ENCODE measurements at places on chromosomes 5 and 9. TPM values are rescaled to one million over a fixed set of nuclear protein-coding genes. Genes with fewer than 3 reads are reported as not detected.

DNA sequence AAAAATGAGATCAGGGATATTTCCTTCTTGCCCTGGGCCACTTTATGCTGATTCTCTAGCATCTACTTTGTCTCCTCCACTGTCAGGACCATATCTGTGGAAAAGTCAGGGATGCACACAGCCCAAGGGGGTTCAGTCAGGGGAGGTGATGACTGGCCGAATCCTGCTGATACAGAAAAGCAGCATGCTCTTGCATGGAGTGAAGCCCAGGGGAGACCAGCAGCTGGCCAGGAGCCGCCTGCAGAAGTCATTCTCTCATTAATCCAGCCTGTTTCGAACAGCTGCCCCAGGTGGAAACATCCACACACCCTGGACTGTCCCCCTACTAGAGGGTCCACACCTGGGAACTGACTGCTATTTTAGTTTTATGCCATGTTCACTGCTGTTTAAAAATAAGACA is 177.1 kb downstream of the ATP10B start:
- DNase-seq: no peak
- no peaks in the 10 kb centered on the region for H3K27me3 ChIP-seq
- H3K4me1 ChIP-seq: no peaks in the 10 kb centered on the region
- H3K27ac ChIP-seq: no peak overlapping the region

DNA sequence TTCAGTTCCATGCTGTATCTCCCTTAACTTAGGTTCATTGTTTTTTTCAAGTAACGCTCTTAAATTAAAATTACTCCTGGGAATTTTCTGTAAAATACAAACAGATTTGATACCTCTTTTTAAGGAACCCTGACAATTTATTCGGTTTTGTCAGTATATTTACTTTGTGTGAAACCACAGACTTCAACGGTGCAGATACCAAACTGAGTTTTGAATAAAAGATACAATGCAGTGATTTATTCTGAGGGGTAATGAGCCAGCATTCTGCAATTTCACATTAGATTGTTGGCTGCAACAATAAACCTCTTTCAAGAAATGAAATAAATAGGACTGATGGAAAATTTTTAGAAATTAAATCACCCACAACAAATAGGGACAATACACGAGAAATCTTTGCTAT is 308.6 kb upstream of the EDIL3 start:
- no peaks in the 10 kb centered on the region for H3K36me3 ChIP-seq
- H3K27ac ChIP-seq: no peak overlapping the region
- DNase-seq: no peak
- H3K4me3 ChIP-seq: no peak overlapping the region

- H3K4me3 ChIP-seq: no peak overlapping the region
- no peaks in the 10 kb centered on the region for H3K36me3 ChIP-seq
- H3K27me3 ChIP-seq: no peaks in the 10 kb centered on the region
- H3K4me1 ChIP-seq: no peaks in the 10 kb centered on the region
Observed at GRCh38 chr5:84706678-84707641, 322.3 kb upstream of the EDIL3 start.

DNA sequence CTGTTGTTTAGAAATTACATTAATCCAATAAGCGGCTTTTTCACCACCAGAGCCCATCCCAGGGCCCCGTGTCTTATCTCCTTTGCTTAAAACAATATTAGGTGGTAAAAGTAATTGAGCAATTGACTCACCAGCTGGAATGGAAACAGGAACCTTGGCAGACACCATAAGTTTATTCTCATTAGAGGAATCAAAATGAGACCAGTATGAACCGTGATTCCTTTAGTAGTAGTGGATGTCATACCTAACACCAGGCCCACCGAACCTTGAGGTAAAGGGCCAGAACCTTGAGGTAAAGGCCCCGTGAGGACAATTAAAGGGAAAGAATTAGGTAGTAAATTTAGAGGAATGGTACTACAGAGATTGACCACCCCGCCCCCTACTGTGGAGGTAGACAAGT is 16.5 kb downstream of the HSDL2 start:
- no peaks in the 10 kb centered on the region for H3K36me3 ChIP-seq
- H3K4me3 ChIP-seq: no peak overlapping the region
- no peak for DNase-seq
- no peaks in the 10 kb centered on the region for H3K4me1 ChIP-seq
- H3K27me3 ChIP-seq: no peaks in the 10 kb centered on the region
- H3K27ac ChIP-seq: no peak overlapping the region

GRCh38 chr9:109908459-109909390 is 128.7 kb downstream of the PALM2AKAP2 start:
- no peak overlapping the region for H3K27ac ChIP-seq
- no peaks in the 10 kb centered on the region for H3K36me3 ChIP-seq
- no peak for DNase-seq

- H3K36me3 ChIP-seq: no peaks in the 10 kb centered on the region
- H3K27me3 ChIP-seq: peaks cover 74% of the 10 kb centered on the region
- H3K4me1 ChIP-seq: no peaks in the 10 kb centered on the region
Observed at GRCh38 chr9:126081746-126082145, 244.9 kb upstream of the MVB12B start.

DNA sequence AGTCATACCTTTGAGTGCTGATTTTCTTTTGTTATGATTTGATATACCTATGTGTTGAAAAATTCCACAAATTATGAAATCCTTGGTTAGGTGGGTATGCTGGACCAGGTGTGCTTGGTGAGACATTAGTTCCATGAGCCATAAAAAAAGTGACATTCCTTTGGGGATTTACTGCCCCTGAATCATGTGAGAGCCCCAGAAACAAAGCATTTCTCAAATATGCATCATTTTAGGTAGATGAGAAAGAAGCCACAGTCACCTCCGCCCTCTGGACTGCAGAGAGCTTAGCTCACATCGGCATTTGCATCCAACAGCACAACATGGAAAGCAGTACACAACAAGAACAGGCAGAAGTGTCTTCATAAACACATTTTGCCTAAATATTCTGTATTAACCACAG is 55.3 kb downstream of the DAP start:
- DNase-seq: no peak
- no peak overlapping the region for H3K4me3 ChIP-seq
- no peaks in the 10 kb centered on the region for H3K36me3 ChIP-seq
- H3K4me1 ChIP-seq: peaks cover 45% of the 10 kb centered on the region

- no peak overlapping the region for H3K4me3 ChIP-seq
- peaks cover 22% of the 10 kb centered on the region for H3K4me1 ChIP-seq
- no peaks in the 10 kb centered on the region for H3K36me3 ChIP-seq
- no peaks in the 10 kb centered on the region for H3K27me3 ChIP-seq
- DNase-seq: peak; percentile 94
Observed at GRCh38 chr5:74251141-74252035, 389.1 kb downstream of the ENC1 start.

GRCh38 chr9:86248746-86249145 is 10.7 kb downstream of the C9orf153 start:
- H3K4me1 ChIP-seq: peaks cover 6% of the 10 kb centered on the region
- no peak overlapping the region for H3K27ac ChIP-seq
- no peaks in the 10 kb centered on the region for H3K36me3 ChIP-seq
- no peak for DNase-seq
- H3K27me3 ChIP-seq: no peaks in the 10 kb centered on the region

DNA sequence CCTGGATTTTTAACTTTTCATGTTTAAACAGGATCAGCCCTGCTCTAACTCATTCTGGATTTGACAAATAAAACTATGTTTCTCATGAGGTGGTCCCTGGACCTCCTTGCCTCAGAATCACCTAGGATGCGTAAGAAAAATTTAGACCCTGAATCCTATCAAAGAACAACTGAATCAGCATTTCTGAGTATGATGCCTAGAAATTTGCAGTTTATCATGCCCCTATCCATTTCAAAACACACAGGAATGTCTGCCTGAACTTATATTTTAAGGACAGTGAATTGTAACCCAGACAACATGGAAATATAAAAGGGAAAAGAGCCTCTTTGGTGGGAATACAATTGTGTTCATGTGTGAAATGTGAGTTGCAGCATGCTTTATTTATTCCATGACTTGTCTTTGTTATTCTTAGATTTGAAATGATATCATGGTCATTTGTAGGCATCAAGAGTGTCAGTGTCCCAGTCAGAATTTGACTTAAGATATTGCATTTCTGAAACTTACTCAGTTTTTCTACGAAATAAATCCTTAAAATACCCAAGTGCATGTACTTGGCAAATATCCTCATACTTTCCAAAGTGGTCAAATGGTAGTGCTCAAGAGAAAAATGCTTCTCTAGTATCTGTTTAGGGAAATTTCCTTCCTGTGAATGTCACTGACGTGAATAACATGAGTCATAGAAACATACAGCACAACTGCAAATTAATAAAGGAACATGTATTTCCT is 144.3 kb downstream of the GIN1 start:
- DNase-seq: peak; percentile 20
- no peaks in the 10 kb centered on the region for H3K4me1 ChIP-seq
- H3K36me3 ChIP-seq: no peaks in the 10 kb centered on the region
- H3K27ac ChIP-seq: no peak overlapping the region
- H3K4me3 ChIP-seq: no peak overlapping the region

DNA sequence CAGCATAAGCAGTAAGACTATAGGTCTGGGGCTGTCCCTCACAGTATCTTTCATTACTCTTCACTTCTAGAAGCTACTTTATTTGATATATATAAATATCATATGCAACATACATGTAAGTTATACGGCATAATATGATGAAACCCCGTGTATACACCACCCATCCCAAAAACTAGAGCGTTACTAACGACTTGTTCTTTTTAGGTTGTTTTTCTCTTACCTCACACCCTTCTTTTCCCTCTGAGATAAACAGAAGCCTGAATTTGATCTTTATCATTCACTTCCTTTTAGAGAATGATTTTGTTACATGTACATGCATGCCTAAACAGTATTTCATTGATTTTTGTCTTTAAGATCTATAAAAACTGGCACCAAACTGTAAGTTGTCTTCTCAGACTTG is 3.7 kb downstream of the TRMO start:
- peaks cover 19% of the 10 kb centered on the region for H3K4me1 ChIP-seq
- no peaks in the 10 kb centered on the region for H3K27me3 ChIP-seq
- no peak for DNase-seq
- H3K27ac ChIP-seq: peak overlapping the region; percentile 80

DNA sequence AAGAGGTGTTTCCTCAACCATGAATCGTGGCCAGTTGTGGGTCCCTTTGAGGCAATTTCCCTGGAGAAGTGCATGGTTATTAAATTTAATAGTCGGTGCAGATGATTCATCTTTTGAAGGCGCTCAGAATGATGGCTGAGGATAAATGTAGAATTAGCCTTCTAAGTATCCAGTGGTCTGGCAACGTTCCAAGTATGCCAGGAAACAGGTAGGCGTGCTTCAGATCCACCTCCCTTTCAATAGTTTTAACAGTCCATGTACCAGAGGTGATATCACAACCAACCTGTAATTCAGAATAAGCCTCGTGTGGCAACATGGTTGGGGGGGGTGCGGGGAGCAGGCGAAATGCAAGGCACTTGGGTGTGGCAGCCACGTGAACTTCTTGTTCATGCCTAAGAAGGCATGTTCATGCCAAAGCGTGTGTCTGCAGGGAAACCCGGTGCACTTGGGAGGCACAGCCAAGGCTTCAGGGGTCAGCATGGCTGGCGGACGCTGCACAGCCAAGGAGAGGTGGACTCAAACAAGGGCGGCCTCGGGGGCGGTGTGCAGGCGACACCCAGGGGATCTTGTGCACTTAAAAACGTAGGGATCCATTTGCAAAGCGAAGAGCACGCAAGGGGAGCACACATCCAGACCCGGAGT is 5.2 kb upstream of the NKD2 start:
- H3K4me1 ChIP-seq: peaks cover 19% of the 10 kb centered on the region
- DNase-seq: peak; percentile 93
- peak overlapping the region; percentile 64 for H3K4me3 ChIP-seq
- peaks cover 55% of the 10 kb centered on the region for H3K27me3 ChIP-seq
- peak overlapping the region; percentile 63 for H3K27ac ChIP-seq

GRCh38 chr9:97109194-97109811 is 70.4 kb upstream of the CTSV start:
- H3K27ac ChIP-seq: no peak overlapping the region
- no peaks in the 10 kb centered on the region for H3K36me3 ChIP-seq
- DNase-seq: peak; percentile 74

DNA sequence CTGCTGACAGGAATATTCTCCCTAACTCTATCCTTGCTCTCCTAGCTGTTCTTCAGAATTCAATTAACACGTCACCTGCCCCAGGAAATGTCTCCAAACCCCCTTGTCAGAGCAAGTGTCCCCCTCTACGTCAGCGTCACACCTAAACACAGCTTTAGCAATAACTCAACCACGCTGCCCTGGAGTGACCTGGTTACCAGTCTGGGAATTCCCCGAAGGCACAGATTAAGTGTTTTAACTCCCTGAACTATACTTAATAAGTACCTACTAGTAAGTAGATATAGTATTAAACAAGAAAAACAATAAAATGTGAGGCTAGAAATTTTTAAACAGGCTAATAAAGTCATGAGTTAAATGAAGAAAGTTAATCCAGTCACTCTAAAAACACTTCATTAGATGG is 78.4 kb downstream of the FANCC start:
- H3K36me3 ChIP-seq: peaks cover 5% of the 10 kb centered on the region
- DNase-seq: no peak
- no peak overlapping the region for H3K27ac ChIP-seq

DNA sequence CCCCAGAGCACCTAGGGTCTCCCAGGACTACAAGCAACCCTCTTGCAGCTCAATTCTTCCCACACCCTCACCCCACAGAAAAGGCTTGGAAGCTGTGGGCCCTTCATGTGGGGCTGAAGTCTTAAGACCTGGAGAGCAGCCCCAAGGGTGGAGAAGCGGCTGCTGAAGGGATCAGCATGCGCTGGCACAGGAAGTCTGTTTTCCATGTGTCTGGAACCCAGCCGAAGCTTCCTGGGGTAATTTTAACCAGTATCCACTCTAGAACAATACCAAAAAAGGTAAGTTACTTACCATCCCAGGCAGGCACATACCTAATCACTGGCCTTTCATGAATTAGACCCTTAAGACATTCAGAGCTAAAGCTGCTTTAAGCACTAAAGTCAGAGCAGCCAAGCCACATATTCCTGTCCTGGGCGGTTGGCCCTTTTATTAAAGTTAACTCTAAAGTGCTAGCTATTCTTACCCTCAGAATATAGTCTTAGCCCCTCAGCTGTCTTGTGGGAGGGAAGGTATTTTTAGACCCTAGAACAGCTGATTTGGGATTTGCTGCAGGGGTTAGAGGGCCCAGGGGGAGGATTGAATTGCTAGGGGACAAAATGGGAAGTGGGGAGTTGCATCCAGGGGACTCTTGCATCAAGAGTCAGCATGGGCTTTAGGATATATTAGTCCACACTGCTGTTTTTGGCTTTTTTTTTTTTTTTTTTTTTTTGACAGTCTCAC is 6.9 kb downstream of the IL17B start:
- H3K27ac ChIP-seq: no peak overlapping the region
- H3K27me3 ChIP-seq: no peaks in the 10 kb centered on the region
- H3K4me1 ChIP-seq: peaks cover 5% of the 10 kb centered on the region
- no peak overlapping the region for H3K4me3 ChIP-seq
- H3K36me3 ChIP-seq: peaks cover 4% of the 10 kb centered on the region

The ZNF189 gene
- total RNA-seq: 20.4 TPM

The TSLP gene
- 5.1 TPM for total RNA-seq

The SLC6A19 gene
- total RNA-seq: not detected

The ORM2 gene
- total RNA-seq: not detected

The PPP1R26 gene
- 19.1 TPM for total RNA-seq

The RLN1 gene
- not detected for total RNA-seq

The GLRA1 gene
- total RNA-seq: not detected

The SLC25A2 gene
- 0.79 TPM for total RNA-seq

The NR4A3 gene
- 0.25 TPM for total RNA-seq

The C9 gene
- not detected for total RNA-seq

The C5orf58 gene
- total RNA-seq: not detected

The ANKRD18B gene
- 12.5 TPM for total RNA-seq

The PHPT1 gene
- 173 TPM for total RNA-seq

Measured in MCF 10A (cell line).